ENCODE measurements at places on chromosomes 12 and 14.

GRCh38 chr12:117576053-117576452 is 214.6 kb upstream of the NOS1 start:
- no peak for DNase-seq

DNA sequence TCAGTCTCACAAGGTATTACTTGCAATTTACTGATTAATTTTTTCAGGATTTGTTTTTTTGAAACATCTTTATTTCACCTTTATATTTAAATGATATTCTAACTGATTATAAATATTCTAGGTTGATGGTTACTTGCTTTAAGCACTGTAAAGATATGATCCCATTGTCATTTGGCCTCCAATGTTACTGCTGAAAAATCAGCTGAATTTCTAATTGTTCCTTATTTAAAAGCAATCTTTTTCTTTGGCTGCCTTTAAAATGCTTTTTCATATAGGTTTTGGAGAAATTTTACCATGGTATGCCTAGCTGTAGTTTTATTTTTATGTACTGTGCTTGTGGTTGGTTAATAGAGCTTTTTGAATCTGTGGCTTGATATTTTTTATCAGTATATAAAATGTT is 275.6 kb upstream of the PPFIA2 start:
- no peak for DNase-seq

GRCh38 chr12:12891881-12892355 is 556 bp downstream of the GPRC5A start:
- DNase-seq, result no peak

GRCh38 chr14:75515629-75515996 is 6.7 kb upstream of the BATF start:
- no peak for DNase-seq

- DNase-seq, result no peak
Observed at GRCh38 chr12:118065380-118065779, 4.4 kb upstream of the WSB2 start.
